ENCODE measurements at places on chromosomes 6 and 20. TPM values are rescaled to one million over a fixed set of nuclear protein-coding genes. Genes with fewer than 3 reads are reported as not detected.

- DNase-seq: peak; percentile 55
Measured at GRCh38 chr6:33683051-33683571, 28.4 kb downstream of the UQCC2 start.

DNA sequence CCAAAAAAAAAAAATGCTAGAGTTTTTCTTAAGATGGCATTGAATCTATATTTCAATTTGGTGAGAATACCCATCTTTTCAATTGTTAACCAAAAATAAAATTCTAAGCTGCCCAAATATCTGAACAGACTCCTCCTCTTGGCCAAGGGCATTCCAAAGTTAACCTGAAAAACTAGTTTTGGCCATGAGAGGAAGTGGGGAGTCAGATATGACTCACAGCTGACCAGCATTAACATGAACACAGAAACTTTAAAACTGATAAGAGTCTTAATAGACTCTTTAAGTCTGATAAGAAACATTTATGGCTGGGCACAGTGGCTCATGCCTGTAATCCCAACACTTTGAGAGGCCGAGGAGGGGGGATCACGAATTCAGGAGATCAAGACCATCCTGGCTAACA is 171.3 kb downstream of the FAXC start:
- DNase-seq: no peak

GRCh38 chr6:36327226-36327918 is 9.3 kb downstream of the BNIP5 start:
- peak; percentile 61 for DNase-seq

DNA sequence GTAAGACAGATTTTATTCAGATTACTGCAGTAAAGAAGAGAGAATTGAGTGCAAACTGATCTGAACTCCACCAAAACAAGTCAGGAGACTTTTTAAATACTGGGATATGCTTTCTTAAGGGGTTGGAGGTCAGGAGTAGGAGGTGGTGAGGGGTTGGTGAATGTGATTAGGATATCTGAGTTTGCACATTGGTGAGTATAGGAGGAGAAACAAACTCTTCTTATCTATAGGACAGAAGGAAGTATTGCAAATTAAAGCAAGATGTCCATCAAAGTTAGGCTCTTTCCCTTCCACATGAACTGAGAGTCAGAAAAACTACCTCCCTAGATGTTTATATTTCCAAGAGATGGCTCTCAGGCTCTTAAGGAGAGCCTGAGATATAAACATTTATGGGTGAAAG is 114.6 kb upstream of the HTR1E start:
- no peak for DNase-seq

RAB32 gene
- total RNA-seq: 10.5 TPM

GRCh38 chr6:1781152-1781816 is 171.6 kb downstream of the FOXC1 start:
- DNase-seq: no peak

DNA sequence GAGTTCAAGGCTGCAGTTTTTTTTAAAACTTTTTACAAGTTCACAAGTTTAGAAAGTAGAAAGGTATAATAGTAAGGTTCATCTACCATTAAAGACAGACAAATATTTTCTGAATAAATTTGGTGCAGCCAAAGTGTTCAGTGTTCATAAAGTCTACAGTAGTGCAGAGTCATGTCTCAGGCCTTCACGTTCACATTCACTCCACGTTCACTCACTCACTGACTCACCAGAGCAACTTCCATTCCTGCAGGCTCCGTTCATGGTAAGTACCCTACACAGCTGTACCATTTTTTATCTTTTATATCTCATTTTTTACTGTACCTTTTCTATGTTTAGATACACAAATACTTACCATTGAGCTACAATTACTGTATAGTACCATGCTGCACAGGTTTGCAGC is 67.6 kb downstream of the B4GALT5 start:
- no peak for DNase-seq

- DNase-seq: no peak
Measured at GRCh38 chr6:106792536-106793236, 163.3 kb downstream of the QRSL1 start.

GRCh38 chr20:34240693-34241615 is at the start of gene ASIP:
ASIP (plus strand) TSS chr20:34241423; CDS start chr20:34260375, 18,952 bp downstream.
- no peak for DNase-seq

- DNase-seq: no peak
Measured at GRCh38 chr20:55882910-55883309, 122.4 kb downstream of the CBLN4 start.

- DNase-seq: no peak
Measured at GRCh38 chr6:2037237-2037926, 208.0 kb downstream of the GMDS start.

GRCh38 chr6:161211380-161212035 is 62.4 kb downstream of the AGPAT4 start:
- DNase-seq: no peak

KHDC1L gene
- total RNA-seq: 0.28 TPM
